ENCODE measurements at places on chromosomes 7 and 10.

DNA sequence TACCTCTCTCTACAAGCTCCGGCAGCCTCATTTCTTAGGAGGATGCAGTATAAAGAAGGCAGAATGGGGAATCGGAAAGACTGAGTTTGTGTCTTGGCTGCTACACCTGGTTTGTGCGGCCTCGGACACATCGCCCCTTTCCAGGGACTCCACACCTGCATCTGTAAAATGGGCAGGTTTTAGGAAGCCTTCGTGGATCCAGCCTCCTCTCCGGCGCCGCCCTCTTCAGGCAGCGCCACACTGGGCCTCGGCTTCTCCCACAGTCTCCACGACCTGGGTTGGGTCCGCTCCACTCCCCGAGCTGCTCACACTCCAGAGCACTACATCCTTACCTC, 341 bp downstream of the GOT1 start:
- peaks cover 26% of the 10 kb centered on the region for H3K4me1 ChIP-seq
- DNase-seq, result no peak
- no peaks in the 10 kb centered on the region for H3K36me3 ChIP-seq
- H3K4me3 ChIP-seq, result peak overlapping the region; percentile 90
- peak overlapping the region; percentile 87 for H3K27ac ChIP-seq
- no peaks in the 10 kb centered on the region for H3K27me3 ChIP-seq

DNA sequence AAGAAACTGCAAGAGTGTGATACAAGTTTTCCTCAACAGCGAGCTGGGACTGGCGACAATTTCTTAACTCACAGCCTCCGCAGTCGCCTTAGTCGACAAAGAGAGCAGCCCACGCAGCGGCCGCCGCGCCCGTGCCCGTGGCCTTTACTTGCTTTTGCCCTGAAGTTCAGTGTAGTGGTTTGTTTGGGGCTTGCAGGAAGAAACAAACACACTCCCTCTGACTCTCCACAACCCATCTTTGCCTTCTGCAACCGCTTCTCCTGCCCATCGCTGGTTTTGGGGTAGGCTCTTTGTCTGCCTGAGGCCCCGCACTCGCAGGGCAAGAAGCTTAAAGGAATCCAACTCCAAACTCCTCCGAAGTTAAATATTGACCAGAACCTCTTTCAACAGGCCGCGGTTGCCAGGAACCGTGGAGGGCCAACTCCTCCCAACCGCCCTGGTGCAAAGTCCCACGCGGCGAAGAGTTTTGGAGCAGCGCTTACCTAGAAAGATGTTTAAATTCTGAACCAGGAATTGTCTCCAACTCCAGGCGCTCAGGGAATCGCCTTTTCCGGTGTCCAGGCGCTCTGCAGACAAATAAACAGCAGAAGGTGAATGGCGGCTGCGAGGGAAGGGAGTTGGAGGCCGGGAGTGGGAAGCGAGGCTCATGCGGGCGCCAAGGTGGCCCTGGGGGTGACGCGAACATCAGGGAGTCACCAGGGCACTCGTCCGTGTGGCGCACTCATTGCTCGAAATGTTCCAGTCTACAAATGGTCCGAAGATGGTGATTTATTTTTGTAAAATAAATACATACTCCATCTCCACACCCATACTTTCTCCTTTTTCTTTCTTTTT, 8.3 kb downstream of the HOXA4 start:
- H3K4me3 ChIP-seq, result no peak overlapping the region
- H3K27me3 ChIP-seq, result no peaks in the 10 kb centered on the region
- H3K4me1 ChIP-seq, result no peaks in the 10 kb centered on the region
- no peak overlapping the region for H3K27ac ChIP-seq
- H3K36me3 ChIP-seq, result no peaks in the 10 kb centered on the region

GRCh38 chr7:357531-358209, 67.7 kb downstream of the FOXL3 start:
- no peak for DNase-seq
- H3K36me3 ChIP-seq, result no peaks in the 10 kb centered on the region
- no peaks in the 10 kb centered on the region for H3K27me3 ChIP-seq
- no peak overlapping the region for H3K27ac ChIP-seq
- H3K4me1 ChIP-seq, result peaks cover 23% of the 10 kb centered on the region

GRCh38 chr10:108439397-108439796, 1274.9 kb upstream of the SORCS1 start:
- H3K27me3 ChIP-seq, result no peaks in the 10 kb centered on the region
- no peaks in the 10 kb centered on the region for H3K4me1 ChIP-seq
- H3K27ac ChIP-seq, result no peak overlapping the region
- DNase-seq, result no peak
- H3K4me3 ChIP-seq, result no peak overlapping the region

GRCh38 chr10:24469993-24470392, 253.7 kb downstream of the ARHGAP21 start:
- no peak overlapping the region for H3K27ac ChIP-seq
- no peak for DNase-seq
- no peak overlapping the region for H3K4me3 ChIP-seq
- H3K27me3 ChIP-seq, result no peaks in the 10 kb centered on the region

GRCh38 chr7:102047-102711, 90.2 kb upstream of the FAM20C start:
- no peak for DNase-seq
- H3K27ac ChIP-seq, result no peak overlapping the region
- no peaks in the 10 kb centered on the region for H3K27me3 ChIP-seq
- no peaks in the 10 kb centered on the region for H3K36me3 ChIP-seq
- no peak overlapping the region for H3K4me3 ChIP-seq

GRCh38 chr7:30552330-30552729, 42.3 kb upstream of the GARS1 start:
- no peaks in the 10 kb centered on the region for H3K27me3 ChIP-seq
- peaks cover 13% of the 10 kb centered on the region for H3K4me1 ChIP-seq
- H3K4me3 ChIP-seq, result no peak overlapping the region
- DNase-seq, result no peak
- H3K36me3 ChIP-seq, result no peaks in the 10 kb centered on the region

DNA sequence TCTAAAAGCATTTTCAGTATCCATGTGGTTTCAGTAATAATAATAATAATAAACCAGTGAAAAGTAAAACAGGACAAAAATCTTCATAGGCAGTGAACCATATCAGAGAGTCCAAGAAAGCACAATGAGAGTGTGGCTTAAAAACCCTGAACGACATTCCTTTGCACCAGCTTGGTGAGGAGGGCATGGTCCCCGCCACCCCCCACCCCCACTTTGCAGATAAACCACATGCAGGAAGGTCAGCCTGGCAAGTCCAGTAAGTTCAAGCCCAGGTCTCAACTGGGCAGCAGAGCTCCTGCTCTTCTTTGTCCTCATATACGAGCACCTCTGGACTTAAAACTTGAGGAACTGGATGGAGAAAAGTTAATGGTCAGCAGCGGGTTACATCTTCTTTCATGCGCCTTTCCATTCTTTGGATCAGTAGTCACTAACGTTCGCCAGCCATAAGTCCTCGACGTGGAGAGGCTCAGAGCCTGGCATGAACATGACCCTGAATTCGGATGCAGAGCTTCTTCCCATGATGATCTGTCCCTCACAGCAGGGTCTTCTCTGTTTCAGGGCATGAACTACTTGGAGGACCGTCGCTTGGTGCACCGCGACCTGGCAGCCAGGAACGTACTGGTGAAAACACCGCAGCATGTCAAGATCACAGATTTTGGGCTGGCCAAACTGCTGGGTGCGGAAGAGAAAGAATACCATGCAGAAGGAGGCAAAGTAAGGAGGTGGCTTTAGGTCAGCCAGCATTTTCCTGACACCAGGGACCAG, 172.5 kb downstream of the EGFR start:
- peaks cover 24% of the 10 kb centered on the region for H3K4me1 ChIP-seq
- peaks cover 12% of the 10 kb centered on the region for H3K36me3 ChIP-seq
- peak overlapping the region; percentile 45 for H3K27ac ChIP-seq

GRCh38 chr7:134827889-134828288, 48.5 kb downstream of the CALD1 start:
- H3K4me1 ChIP-seq, result no peaks in the 10 kb centered on the region
- peak overlapping the region; percentile 28 for H3K27ac ChIP-seq

DNA sequence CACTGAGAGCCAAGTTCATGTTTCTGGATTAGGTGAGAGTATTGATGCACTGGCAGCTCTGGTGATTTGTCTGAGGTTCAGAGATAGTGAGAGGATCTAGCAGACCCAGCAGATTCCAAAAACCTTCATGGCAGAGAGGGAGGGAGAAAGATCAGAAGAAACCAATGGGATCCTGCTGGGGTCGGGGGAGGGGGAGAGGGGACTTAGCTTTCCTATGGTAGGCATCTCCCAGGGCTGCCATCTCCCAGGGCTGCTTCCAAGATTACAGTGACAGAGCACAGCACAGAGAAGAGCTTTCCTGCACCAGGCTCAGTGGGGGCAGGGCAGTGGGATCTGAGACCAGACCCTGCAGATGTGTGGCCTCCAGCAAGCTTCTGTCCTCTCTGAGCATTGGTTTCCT, 76.8 kb upstream of the GDF10 start:
- H3K4me3 ChIP-seq, result no peak overlapping the region
- no peaks in the 10 kb centered on the region for H3K36me3 ChIP-seq
- H3K27me3 ChIP-seq, result no peaks in the 10 kb centered on the region
- no peak for DNase-seq
- H3K4me1 ChIP-seq, result no peaks in the 10 kb centered on the region
- H3K27ac ChIP-seq, result no peak overlapping the region

- H3K36me3 ChIP-seq, result no peaks in the 10 kb centered on the region
- no peak for DNase-seq
- peaks cover 6% of the 10 kb centered on the region for H3K4me1 ChIP-seq
- no peak overlapping the region for H3K4me3 ChIP-seq
- no peaks in the 10 kb centered on the region for H3K27me3 ChIP-seq
Observed at GRCh38 chr10:7672341-7673134, 5.8 kb upstream of the ITIH5 start.

GRCh38 chr7:42736931-42737330, 174.9 kb downstream of the C7orf25 start:
- no peaks in the 10 kb centered on the region for H3K27me3 ChIP-seq
- no peaks in the 10 kb centered on the region for H3K36me3 ChIP-seq
- no peak overlapping the region for H3K4me3 ChIP-seq
- H3K4me1 ChIP-seq, result peaks cover 5% of the 10 kb centered on the region
- DNase-seq, result no peak

GRCh38 chr7:46781901-46782439, 799.9 kb downstream of the TNS3 start:
- H3K4me1 ChIP-seq, result no peaks in the 10 kb centered on the region
- H3K27me3 ChIP-seq, result no peaks in the 10 kb centered on the region
- DNase-seq, result no peak
- no peak overlapping the region for H3K27ac ChIP-seq

GRCh38 chr7:511476-512145, 8.0 kb downstream of the PDGFA start:
- H3K36me3 ChIP-seq, result no peaks in the 10 kb centered on the region
- H3K27me3 ChIP-seq, result no peaks in the 10 kb centered on the region
- H3K4me1 ChIP-seq, result peaks cover 42% of the 10 kb centered on the region
- DNase-seq, result no peak
- no peak overlapping the region for H3K4me3 ChIP-seq

DNA sequence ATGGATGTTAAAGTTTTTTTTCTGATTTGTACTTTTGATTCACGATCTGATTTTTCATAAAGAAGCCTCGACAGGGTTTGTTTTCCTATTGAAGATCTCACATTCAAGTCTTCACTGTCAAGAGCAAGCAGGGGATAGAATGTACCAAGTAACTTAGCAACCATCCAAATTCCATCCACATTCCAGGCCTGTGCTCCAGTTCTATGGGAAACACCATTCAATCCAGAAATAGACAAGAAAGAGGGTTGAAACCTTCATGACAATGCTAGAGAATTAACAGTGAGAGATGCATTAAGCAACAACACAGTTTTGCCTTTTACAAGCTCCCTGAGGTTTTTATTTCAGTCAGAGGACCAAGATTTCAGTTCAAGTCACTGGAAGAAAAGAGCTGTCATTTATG, 300.2 kb downstream of the NEBL start:
- peaks cover 5% of the 10 kb centered on the region for H3K4me1 ChIP-seq
- H3K4me3 ChIP-seq, result no peak overlapping the region
- H3K27me3 ChIP-seq, result no peaks in the 10 kb centered on the region
- H3K27ac ChIP-seq, result no peak overlapping the region

GRCh38 chr10:14309593-14309992, 21.1 kb downstream of the FRMD4A start:
- DNase-seq, result no peak
- no peak overlapping the region for H3K4me3 ChIP-seq
- no peaks in the 10 kb centered on the region for H3K36me3 ChIP-seq
- H3K27ac ChIP-seq, result no peak overlapping the region

GRCh38 chr7:89994483-89994882, 159.8 kb upstream of the STEAP1 start:
- no peaks in the 10 kb centered on the region for H3K27me3 ChIP-seq
- no peak overlapping the region for H3K27ac ChIP-seq
- no peaks in the 10 kb centered on the region for H3K36me3 ChIP-seq
- DNase-seq, result no peak

GRCh38 chr7:88109612-88110011, 110.2 kb downstream of the SRI start:
- H3K4me1 ChIP-seq, result peaks cover 10% of the 10 kb centered on the region
- H3K4me3 ChIP-seq, result no peak overlapping the region
- H3K36me3 ChIP-seq, result no peaks in the 10 kb centered on the region
- H3K27me3 ChIP-seq, result no peaks in the 10 kb centered on the region

DNA sequence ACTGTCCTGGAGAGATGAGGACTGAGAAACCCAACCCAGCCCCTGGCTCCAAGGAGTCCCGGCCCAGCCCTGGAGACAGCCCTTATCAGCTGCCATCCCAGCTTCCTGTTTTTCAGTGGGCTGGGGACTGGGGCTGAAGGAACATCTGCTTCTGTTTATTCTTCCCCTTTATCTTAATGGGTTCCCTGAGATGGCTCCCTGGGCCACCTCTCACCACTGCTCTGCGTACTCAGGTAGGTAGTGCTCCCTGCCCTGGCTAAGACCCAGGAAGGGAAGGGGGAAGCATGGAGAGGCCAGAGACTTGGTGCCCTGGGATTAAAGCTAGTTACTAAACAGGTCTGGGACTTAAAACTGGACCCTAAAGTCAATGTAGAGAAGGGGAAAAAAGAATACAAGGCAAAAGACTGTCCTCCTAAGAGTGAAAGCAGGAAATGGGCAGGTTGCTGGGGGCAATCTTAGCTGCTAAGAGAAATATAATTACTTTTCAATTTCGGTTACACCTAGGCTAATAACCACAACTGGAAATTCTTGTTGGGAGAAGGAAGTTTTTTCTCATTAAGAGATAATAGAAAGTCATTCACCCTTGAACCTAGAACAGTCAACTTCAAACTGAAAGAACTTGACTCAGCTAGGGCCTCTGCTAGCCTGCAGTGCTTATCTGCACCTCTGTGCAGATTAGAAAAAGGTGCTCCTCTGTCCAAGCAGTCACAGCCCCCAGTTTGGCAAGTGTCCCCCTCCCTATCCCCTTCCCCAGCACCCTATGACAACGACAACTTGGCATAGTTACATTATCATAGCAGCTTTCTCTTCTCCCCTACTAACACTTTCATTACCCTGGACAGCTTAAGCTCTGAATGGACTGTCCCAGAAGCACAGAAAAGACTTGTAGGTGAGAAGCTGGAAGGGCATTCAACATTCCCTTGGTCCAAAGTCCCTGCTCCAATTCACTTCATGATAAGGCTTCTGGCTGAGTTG, 65.6 kb upstream of the KDM7A start:
- H3K36me3 ChIP-seq, result no peaks in the 10 kb centered on the region
- H3K4me1 ChIP-seq, result no peaks in the 10 kb centered on the region
- no peak for DNase-seq
- no peaks in the 10 kb centered on the region for H3K27me3 ChIP-seq
- H3K27ac ChIP-seq, result no peak overlapping the region

GRCh38 chr10:110609605-110610004, 34.5 kb upstream of the RBM20 start:
- DNase-seq, result no peak
- H3K27ac ChIP-seq, result no peak overlapping the region
- H3K4me1 ChIP-seq, result no peaks in the 10 kb centered on the region

Data from vagina (tissue), 2 donors.